NCI-H460 (cell line): ENCODE measurements at places on chromosomes 12 and 14.

DNA sequence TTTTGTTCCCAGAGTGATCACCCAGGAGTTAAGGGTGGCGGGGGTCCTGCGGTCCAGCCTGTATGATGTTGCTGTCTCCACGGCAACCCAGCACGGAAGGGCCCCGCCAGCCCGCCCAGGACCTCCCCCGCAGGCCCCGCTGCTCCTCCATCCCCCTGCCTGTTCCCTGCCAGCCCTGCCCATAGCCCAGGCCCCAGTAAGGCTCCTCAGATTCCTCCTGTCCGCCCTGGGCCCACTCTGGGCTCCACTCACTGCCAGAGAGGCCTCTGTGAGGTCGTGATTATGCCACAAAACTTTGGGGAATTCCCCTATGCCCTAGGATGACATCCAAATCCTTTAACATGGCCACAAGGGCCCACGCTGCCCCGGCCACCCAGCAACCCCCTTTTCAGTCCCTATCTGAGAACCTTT lies 20.8 kb downstream of the HSP90AA1 start:
- no peak for DNase-seq

- no peak for DNase-seq
Measured at GRCh38 chr14:94918896-94919295, 149.0 kb upstream of the GSC start.

- DNase-seq = no peak
Measured at GRCh38 chr14:93953263-93953662, 23.1 kb downstream of the ASB2 start.

GRCh38 chr14:106556665-106557289 lies 1030.4 kb downstream of the TMEM121 start:
- peak; percentile 33 for DNase-seq

- no peak for DNase-seq
Measured at GRCh38 chr14:58697266-58697929, 59.6 kb downstream of the DACT1 start.

DNA sequence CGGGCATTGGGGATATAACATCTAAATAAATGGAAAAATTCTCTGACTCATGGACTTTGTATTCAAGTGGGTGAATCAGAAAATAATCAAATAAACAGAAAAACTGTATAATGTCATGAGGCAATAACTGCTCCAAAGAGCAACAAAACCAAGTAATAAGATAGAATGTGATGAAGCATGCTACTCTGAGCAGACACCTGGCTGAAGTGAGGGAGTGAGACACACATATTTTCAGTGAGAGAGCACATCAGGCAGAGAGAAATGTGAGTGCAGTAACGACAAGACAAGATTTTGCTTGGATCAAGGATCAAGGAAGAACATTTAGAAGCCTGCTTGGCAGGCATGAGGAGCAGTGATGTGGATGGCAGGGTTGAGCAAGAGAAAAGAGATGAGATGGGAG lies 75.8 kb upstream of the CCDC91 start:
- DNase-seq = no peak

- no peak for DNase-seq
Measured at GRCh38 chr12:50317203-50317602, 33.9 kb upstream of the LIMA1 start.

- no peak for DNase-seq
Measured at GRCh38 chr12:46112364-46112763, 122.0 kb upstream of the SCAF11 start.

GRCh38 chr12:84660139-84660538 lies 252.5 kb downstream of the SLC6A15 start:
- DNase-seq = no peak

DNA sequence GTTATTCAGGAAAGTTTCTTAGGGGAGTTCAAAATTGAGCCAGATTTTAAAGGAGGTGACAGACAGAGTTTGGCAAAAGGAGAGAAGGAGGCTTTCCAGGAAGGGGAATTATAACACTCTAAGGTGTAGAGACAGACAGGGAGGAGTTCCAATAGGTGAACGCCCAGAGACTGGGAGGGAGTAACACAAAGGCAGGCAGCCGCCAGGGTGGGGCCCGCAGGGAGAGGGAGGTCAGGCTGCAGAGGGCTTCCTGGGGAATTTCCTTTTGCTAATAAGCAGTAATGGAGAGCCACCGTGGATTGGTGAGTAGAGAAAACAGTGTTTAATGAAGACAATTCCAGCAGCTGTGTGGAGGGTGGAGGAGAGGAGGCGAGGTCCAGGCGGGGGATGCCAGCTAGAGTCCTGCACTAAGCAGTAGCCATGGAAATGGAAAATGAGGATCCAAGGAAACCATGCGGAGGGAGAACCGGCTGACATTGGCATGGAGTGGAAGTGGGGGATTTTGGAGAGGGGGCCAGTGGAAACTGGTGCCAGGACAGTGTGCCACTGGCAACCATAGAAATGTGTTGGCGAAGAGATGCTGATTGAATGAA lies 22.2 kb downstream of the GRIN2B start:
- no peak for DNase-seq

DNA sequence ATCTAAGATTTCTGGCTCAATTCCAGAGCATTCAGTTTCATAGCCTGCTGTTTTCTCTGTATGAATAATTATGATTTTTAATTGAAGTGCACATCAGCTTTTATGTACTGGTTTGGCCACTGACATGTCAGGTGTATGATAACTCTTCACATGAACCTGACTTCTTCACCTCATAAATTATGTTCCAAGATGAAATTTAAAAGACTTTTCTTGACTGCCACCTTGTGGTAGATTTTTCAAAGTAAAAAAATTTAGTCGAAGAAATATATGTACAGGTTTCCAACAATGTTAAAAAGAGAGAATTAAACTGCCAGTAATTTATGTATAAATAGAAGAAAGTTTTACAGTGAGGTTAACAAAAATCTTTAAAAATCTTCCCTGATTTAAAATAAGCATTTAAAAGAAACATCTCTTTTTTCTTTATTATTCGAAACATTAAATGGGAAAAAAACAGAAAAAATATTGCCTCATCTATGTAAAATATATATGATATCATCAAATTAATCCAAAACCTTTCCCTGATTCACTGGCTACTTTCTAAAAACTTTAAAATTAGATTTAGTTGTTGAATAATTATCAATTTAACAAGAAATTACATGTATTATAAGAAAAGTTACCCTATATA lies 124.9 kb upstream of the ATXN7L3B start:
- peak; percentile 35 for DNase-seq

GRCh38 chr14:39372656-39373055 lies 59.6 kb downstream of the FBXO33 start:
- DNase-seq = no peak

GRCh38 chr14:77598366-77599070 lies 17.9 kb downstream of the SPTLC2 start:
- no peak for DNase-seq

GRCh38 chr12:90589956-90590355 lies 365.0 kb downstream of the CCER1 start:
- DNase-seq = no peak

- no peak for DNase-seq
Measured at GRCh38 chr12:114858388-114859146, 174.6 kb upstream of the TBX3 start.

- DNase-seq = no peak
Measured at GRCh38 chr12:91216871-91217270, 34.3 kb upstream of the DCN start.

DNA sequence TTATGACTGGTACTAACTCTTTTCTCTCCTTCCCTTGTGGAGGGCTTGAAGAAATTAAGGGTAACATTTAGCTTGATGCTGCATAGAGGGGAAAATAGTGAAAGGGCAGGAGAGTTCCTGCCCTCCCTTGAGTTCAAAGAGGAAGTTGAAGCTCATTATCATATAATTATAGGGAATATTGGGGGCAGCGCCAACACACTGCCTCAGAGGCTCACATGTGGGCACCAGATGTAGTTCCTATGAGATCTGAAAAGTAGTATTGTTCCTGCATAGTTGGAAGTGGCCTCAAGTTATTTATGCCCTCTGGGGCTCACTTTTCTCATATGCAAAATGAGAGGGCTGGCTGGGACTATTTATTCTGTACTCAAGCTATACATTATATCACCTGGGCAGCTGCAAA lies 33.0 kb upstream of the FGF23 start:
- no peak for DNase-seq

GRCh38 chr12:112419297-112420133 lies 768 bp downstream of the PTPN11 start:
- DNase-seq = peak; percentile 63

DNA sequence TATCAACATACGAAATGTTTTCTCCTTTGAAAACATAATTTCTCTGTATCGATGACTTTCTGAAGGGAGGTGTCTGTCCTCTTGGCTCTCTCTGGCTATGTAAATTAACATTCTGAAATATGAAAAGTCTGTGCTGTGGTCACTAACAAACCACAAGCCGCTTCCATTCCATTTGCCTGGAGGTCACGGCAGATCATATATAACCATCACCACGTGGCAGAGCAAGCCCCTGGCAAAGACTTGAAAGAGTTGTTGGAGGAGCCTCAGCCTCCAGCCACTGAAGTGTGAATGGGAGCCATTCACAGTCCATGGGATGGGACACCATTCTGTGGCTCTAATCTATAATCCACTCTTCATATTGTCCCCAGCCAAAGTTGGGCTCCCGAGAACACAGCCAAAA lies 39.6 kb downstream of the CDKL1 start:
- DNase-seq = no peak

GRCh38 chr12:23827353-23827752 lies 122.1 kb downstream of the SOX5 start:
- DNase-seq = no peak

DNA sequence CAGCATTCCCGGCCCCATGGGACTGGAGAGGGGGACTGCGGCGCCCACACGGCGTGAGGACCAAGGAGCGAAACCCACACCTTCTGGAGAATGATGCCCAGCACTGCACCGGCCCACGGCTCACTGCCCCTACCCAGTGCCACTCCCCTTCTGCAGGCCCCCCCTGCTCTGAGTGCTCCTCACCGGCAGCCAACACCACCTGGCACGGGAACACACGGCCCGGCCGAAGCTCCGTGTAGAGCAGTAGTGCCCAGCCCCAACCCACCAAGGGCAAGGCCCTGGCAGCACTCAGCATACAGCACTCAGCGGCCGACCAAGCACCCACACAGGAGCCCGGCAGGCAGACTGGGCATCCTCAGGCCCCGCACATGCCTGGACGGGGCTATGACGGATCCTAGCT lies 13.4 kb downstream of the BTBD6 start:
- DNase-seq = no peak

GRCh38 chr12:16492820-16493797 lies 112.9 kb downstream of the LMO3 start:
- DNase-seq = no peak

DNA sequence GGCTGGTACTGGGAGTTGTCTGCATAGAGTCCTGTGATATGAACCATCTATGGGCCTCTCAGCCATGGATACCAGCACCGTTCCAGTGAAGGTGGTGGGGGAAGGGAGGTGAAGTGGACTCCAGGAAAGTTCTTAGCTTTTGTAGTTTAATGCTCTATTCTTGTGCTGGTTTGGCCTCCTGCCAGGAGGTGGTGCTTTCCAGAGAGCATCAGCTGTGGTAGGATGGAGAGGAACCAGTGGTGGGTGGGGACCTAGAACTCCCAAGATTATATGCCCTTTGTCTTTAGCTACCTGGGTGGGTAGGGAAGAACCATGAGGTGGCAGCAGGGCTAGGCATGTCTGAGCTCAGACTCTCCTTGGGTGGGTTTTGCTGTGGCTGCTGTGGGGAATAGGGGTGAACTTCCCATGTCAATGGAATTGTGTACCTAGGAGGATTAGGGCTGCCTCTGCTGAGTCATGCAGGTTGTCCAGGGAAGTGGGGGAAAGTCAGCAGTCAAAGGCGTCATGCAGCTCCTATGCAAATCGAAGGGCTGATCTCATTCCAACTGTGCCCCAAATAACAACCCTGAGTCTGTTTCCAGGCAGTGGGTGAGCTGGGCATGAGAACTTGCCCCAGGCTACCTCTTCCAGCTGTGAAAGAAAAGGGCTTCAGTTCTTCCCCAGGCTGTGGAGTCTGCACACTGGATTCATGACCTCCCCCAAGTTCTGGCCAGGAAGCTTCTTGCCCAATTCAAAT lies 14.2 kb downstream of the GZMH start:
- DNase-seq = no peak

- peak; percentile 62 for DNase-seq
Measured at GRCh38 chr14:71753126-71753830, 179.0 kb upstream of the RGS6 start.

DNA sequence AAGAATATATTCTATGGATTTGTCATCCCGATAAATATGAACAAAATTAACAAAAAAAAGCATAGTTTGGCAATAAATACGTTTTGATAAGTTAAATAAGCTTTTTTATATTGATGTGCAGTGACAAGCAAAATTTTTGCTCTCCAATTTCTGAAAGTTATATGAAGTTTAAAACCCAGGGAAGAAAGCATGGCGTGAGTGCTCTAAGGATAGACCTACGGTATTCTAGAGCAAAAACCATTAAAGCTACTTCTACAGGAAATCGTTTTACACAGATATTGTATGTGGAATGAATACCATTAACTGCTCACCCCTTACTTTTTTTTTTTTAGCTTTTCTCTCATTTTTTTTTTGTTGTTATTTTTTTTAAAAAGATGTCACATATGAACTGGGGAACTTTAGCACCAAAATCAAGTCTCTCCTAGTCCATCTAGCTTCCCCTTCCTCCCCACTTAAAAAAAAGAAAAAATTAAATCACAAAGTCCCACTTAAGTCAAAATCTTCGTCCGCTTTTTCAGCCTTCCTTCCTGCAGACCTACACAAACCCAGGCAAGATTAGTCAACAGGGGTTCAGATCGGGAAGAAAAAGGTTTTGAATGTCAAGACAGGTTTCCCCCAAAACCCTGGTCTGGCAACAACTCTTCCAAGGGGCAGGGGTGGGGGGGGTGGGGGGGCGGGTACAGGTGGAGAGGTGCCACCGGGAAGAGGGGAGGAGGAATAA lies 4.4 kb downstream of the ZFP36L1 start:
- no peak for DNase-seq

- no peak for DNase-seq
Measured at GRCh38 chr14:82060219-82060618, 526.6 kb upstream of the SEL1L start.

DNA sequence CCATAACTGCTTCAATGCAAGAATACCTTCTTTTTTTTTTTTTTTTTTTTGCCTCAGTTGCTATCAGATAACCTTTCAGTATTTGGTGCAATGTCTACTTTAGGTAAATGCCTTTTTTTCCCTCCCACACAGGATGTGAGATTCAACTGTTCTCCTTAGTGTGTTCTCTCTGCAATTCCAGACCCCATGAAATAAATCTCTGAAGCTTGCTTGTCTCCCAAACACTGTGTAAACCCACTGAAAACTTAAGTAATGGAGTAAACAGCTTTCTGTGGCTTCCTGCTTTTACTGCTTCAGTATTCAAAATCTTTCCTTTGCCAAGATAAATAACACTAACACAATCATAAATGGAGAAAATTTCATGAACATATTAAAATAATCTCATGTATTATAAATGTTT lies 55.8 kb upstream of the CLEC14A start:
- DNase-seq = no peak

DNA sequence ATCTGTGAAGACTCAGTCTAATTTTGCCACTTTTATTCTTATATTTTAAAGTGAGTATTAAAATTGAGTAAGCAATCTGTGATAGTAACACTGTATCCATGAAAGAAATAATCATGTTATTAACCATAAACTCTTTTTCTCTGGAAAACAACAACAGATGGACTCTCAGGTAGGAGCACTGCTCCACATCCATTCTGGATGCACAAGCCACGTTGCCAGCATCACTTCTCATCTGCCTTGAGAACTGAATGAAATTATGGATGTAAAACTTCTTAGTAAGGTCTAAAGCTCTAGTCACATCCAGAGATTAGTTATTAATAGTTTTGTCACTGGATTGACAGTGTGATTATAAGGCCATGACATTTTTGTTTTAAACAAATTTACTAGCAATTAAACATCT lies 489.1 kb upstream of the SYT1 start:
- no peak for DNase-seq
